ENCODE measurements at places on chromosomes 13 and 19.

GRCh38 chr19:17606590-17607185 is 51.2 kb downstream of the COLGALT1 start:
- DNase-seq = no peak

DNA sequence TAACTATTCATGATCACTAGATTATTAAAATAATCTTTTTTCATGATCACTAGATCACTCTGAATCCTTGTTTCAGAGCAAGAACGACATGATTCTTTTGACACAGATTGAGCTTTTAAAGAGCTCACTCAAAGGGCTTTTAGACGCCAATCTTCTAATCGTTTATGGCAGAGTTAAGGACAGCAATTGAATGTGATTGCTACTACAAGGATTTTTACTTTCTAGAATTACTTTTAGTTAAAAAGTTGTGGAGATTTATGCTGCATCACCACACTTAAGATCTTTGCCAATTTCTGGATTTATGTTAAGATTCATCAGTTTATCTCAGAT is 1.3 kb downstream of the EXOSC8 start:
- no peak for DNase-seq

GRCh38 chr13:44760434-44760833 is 184.3 kb upstream of the TSC22D1 start:
- no peak for DNase-seq

GRCh38 chr13:42820451-42820850 is 39.1 kb downstream of the FAM216B start:
- DNase-seq = no peak

DNA sequence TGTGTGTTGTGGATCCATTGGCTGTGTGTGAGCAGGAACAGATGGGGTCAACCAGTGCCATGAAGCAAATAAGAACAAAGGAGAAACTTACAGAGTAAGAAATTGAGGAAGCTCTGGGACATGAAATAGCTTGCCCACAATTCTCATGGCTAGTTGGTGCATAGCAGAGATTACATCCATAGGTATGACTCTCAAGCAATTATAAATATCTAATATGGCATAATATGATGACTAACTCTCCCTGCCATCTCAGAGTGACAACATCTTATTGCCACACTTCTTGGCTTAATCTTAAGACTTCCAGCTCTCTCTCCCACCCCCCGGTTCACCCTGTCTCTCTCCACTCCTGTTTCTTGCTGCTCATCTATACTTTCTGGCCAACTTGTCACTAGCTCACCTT is 53.3 kb downstream of the OXGR1 start:
- no peak for DNase-seq

DNA sequence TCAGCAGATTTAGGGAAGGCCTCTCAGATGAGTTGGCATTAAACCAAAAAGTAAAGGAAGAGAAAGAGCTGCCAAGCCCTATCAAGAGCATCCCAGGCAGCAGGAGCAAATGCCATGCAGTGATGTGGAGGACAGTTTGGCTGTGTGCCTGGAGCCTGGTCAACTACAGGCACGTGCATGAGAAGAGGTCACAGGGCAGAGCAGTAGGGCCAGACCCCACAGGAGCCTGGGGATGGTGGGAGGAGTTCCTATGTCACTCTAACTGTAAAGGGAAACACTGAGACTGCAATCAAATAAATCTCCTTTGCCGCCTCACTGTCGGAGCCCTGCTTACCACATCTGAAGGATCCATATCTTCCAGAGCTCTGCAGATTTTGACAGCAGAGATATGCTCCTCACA is 240.5 kb downstream of the ENOX1 start:
- no peak for DNase-seq

- no peak for DNase-seq
Observed at GRCh38 chr19:54252243-54252642, 4.8 kb downstream of the LILRB5 start.

DNA sequence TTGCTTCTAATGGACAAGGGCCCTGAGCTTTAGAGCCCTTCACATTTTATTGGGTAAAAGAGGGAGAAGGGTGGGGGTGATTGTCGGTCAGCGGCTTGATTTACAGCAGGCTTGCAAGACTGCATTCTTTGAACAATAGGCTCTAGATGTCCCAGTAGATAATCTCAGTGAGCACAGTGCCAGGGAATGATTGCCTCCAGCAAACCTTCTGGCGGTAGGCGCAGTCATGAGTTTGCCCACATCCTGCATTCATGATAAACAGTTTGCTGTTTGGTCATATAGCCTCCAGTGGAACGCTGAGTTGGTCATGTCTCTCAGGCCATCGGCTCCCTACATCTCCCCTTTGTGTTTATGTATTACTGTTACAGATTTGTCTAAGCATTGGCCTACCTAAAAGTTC is 12.6 kb downstream of the ZNF528 start:
- DNase-seq = no peak

DNA sequence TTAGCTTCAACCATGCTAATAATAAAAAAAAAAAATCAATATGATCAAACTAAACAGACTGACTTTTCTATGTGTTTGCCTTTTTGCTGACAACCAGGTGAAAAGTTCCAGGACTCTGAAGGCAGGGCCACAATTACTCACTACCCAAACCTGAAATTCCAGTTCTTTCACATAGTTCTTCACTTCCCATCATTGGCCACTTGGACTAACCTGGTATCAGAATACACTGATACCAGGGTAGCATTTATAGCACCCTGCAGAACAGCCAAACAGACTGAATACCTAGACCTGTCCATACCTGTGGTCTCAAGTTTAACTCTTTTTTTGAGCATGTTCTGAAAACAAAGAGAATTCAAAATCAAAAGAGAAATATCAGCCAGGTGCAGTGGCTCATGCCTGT is 25.1 kb downstream of the ELF1 start:
- no peak for DNase-seq

DNA sequence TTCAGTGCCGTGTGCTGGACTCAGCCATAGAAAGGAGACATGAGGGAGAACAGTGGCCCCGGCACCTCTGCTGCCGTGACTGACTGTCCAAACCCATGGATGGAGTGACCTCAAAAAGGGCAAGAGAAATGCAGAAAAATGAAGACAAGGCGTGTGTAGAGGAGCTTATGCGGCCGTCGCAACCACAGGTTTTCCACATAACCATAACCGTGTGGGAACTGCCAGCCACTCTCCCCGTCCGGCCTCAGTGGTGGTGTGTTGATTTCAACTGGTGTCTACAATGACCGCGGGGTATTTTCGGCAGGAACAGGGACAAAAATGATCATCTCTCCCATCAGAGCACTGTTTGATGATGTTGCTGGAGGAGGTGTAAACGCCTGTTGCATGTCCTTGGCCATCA is 42.9 kb upstream of the F7 start:
- DNase-seq = no peak

- no peak for DNase-seq
Observed at GRCh38 chr19:53644061-53644816, 12.4 kb downstream of the DPRX start.

- DNase-seq = no peak
Observed at GRCh38 chr19:17530586-17530985, 19.1 kb downstream of the PGLS start.

DNA sequence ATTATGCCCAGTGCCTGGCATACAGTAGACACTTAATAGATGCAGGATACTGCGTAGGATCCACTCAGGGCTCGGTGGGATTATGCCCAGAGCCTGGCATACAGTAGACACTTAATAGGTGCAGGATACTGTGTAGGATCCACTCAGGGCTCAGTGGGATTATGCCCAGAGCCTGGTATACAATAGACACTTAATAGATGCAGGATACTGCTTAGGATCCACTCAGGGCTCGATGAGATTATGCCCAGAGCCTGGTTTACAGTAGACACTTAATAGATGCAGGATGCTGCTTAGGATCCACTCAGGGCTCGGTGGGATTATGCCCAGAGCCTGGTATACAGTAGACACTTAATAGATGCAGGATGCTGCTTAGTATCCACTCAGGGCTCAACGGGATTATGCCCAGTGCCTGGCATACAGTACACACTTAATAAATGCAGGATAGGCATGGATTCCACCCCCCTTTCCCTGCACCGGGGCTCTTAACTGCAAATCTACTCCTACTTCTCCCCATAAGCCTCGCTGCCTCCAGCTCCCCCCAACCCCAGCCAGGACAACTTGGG is 24.9 kb downstream of the SMIM24 start:
- DNase-seq = no peak

- DNase-seq = no peak
Observed at GRCh38 chr19:45200568-45200967, 22.0 kb downstream of the BLOC1S3 start.

GRCh38 chr13:50153401-50153800 is 138.2 kb downstream of the KCNRG start:
- no peak for DNase-seq

DNA sequence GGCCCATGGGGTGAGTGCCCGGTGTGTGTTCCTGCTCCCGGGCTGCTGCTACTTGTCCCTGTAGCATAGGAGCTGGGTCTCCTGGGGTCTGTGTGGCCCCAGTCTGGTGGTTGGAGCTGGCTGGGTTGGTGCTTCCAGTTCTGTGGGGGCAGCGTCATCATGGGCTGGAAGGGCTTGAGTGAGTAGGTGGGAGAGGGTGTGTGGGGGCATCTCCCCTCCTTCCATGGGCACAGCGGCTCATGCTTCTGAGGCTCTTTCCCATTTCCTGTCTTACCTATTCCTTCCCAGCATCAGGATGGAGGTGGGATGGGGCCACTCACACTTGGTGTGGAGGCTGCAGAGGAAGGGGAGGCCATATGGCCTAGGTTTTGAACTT is 8.0 kb upstream of the EPN1 start:
- no peak for DNase-seq

- DNase-seq = no peak
Observed at GRCh38 chr13:94657167-94657566, 55.2 kb downstream of the SOX21 start.

DNA sequence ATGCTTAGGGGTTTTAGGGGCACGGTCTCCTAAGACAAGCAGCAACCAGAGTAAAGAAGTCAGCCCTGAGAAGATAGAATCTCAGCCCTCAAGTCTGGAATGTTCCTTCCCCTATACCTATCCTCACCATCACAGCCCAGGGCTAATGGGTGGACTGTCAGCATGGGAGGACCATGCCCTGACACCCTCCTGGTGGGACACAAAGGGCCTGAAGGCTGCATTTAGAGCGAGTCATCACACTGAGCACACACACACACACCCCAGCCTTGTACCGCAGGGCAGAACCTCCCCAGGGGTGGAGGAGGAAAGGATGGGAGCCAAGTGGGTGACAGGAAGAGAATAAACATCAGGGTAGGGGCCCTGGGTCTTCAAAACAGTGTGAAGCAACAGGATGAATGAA is 174.8 kb upstream of the SERP2 start:
- no peak for DNase-seq

GRCh38 chr13:37534181-37534580 is 64.4 kb downstream of the POSTN start:
- no peak for DNase-seq

DNA sequence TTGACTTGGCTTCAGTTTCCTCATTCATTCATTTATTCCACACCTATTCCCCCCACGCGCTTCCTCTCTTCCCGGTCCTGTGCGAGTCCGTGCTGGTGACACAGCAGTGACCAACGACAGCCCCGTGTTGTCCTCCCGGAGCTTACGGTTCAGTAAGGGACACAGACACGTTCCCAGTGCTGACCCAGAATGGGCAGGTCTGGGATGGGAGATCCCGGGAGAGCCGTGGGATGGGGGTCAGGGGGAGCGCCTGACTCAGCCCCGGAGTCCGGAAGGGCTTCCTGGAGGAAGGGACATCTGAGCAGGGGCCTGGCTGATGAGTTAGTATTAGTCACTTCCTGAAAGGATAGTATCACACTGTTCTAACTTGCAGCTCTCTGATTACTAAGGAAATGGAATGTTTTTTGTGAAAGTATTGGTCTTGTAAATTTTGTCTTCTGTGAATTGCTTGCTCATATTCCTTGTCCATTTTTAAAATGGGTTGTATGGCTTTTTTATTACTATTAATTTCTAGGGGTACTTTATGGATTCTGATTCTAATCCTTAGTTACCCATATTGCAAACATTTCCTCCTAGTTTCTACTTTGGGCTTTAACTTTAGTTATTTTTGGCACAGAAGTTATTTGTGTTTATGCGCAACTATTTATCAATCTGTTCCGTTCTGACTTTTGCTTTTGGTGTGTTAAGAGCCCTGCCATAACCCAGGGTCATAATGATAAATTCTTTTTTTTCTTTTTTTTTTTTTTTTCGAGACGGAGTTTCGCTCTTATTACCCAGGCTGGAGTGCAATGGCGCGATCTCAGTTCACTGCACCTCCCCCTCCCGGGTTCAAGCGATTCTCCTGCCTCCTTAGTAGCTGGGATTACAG is 708 bp upstream of the ERCC1 start:
- DNase-seq = peak; percentile 91

GRCh38 chr13:67620665-67621064 is 390.5 kb upstream of the PCDH9 start:
- DNase-seq = peak; percentile 31

- DNase-seq = peak; percentile 35
Observed at GRCh38 chr19:13633109-13633508, 126.8 kb upstream of the CACNA1A start.

- DNase-seq = no peak
Observed at GRCh38 chr19:41376241-41376997, at the start of gene TMEM91. Gene TMEM91, plus strand, starts transcription at chr19:41376533. Its CDS starts 1,777 bp downstream, at chr19:41378310.

All from ACHN (cell line).